Cortex of kidney (tissue), 1 donor: ENCODE measurements at places on chromosomes 5 and 9.

DNA sequence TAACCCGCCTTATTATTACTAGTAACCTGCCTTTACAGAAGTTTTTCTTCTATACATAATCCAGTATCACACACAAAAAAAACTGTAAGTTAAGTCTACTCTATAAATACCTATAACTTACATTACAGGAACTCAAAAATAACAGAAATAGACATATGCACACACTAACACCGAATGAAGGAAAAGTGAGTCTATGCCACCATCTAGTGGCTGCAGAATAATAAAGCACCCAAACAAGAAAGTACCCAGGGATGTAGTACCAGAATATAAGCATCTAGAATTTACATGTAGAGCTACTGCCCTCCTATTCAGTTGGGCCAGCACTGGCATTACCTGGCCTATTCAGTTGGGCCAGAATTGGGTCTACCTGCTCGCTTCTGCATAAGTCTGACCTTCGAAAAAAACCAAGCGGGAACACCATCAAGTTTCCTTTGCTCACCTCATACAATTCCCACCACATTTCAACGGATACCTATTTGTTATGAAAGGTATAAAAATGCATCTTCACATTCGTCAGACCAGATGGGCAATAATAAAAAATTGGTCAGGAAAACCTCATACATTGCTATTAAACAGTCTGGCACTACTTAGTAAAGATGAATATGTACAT, 4.0 kb upstream of the NIPSNAP3A start:
- DNase-seq: no peak

DNA sequence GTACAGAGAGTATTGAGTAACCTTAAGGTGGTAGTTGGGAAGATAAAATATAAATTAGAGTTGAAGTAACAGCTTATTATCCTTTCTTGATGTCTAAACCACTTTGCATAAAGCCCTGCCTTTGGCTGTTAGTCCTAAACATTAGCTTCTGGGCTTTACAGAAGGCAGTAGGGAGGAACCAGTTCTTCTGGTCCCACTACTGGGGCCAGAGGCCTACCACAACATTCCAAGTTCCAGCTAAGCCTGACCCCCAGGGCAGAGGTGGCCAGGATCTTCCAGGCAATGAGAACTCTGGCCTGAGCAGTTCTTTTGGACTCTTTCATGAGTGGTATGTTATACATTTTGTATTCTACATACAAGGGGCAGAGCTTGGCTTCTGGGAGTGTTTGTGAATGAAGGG, 26.1 kb downstream of the DNAI1 start:
- DNase-seq: no peak

- DNase-seq: no peak
Observed at GRCh38 chr5:21236971-21237427, 1249.0 kb upstream of the CDH18 start.

DNA sequence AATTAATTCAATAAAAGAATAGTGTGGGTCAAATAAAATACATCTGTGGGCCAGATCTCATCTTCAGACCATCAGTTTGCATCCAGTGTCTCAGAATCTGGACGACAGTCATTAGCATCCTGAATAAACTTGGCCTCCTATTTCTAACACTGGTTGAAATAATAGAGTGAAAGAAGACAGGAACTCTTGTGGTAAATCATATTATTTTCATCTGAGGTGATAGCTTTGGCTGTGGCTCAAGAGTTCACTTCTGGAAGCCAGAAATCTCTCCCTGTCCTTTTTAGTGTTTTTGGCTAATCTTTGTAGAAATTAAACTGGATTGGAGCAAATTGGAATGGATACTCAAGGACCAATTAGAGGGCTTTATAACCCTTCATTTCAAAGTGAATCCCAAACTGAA, 63.4 kb upstream of the HMHB1 start:
- no peak for DNase-seq

DNA sequence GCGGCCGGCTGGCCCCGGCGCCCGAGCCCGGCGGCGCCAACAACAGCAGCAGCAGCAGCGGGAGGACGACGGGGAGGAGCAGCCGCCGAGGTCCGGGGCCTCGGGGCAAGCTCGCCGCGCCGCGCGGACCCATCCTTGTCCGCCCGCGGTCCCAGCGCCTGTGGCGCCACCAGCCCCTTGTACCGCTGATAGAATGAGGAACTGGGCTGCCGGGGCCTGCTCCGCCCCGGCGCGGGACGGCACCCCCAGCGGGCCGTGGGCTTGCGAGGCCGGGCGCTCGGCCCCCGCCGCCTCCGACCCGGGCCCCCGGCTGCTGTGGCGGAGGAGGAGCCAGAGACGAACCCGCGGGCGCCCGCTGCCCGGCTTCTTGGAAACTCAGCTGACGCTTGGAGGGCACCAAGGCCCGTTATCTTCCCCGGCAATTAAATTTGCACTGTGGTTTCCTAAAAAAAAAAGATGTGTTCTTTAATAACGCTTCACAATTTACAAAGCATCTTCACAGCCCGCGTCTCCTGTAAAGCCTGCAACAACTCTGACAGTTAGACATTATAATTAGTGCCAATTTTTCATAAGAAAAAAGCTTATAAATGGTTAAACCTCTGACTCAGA, at the start of gene ARSB:
Gene ARSB (minus strand): TSS at position 195 of the 609 bp plus-strand sequence. CDS start 62 bp downstream, at position 133.
- DNase-seq: no peak
